Epithelial cell of prostate (primary cell): ENCODE measurements at places on chromosomes 12 and 14.

- no peak for DNase-seq
Measured at GRCh38 chr14:96509457-96510090, 7.4 kb downstream of the PAPOLA start.

DNA sequence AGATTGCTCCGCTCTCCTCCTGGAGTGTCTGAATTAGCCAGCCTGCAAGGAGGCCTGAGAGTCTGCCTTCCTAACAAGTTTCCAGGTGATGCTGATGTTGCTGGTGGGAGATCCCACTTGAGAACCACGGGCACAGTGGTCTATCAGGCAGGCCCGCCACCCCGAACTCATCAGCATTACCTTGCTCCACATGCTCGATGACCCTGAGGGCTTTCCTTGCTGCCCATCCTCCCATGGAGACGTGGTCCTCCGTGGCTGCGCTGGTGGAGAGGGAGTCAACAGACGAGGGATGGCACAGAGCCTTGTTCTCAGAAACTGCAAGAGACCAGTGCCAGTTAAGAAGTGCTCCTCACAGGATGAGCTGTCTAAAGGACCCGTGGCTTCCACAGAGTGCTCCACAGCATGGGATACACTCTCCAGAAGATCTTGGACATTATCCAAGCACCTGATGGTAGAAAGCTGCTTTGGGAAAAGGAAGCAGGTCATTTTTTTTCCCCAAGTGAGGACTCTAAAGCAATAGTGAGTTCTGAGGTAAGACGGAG is 18.3 kb downstream of the HAL start:
- DNase-seq = no peak

DNA sequence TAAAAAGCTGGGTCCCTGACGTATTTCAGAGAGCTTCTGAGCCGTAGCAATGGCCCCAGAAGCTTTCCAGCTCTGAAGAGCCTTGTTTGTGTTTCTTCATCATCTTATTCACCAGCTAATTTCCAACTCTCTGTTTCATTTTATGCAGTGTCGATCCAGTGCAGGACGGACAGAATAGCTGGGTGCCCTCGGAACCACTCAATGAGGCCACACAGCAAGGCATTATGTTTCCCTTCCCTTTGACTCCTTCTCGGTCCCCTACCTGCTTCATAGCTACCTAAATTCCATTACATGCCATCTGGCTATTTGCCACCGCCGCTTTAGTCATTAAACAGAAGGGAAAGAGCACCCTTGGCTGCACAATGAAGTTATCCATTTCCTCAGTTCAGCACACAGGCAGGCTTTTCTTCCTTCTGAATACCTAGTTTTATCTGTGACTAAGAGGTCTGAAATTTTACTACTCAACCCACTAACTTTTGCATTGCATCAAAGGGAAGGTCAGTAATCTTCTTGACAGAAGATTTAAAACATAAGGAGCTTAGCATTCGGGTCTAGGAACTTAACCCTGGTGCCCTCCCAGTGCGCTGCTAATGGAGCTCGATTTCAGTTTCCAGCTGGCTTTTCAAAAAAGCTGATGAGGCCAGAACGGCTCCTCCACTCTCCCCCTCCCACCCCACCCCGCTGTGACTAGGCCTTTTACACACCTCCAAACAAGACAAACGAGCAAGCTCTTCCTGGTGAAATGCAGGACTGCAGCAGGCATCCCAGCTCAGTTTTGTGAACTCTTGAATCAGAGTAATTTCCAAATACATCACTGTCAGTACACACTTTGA is 176.8 kb downstream of the GXYLT1 start:
- no peak for DNase-seq

GRCh38 chr14:59425322-59425935 is 39.8 kb downstream of the GPR135 start:
- DNase-seq = no peak

GRCh38 chr14:92175811-92176210 is 54.0 kb downstream of the CPSF2 start:
- DNase-seq = no peak

- no peak for DNase-seq
Measured at GRCh38 chr12:57461917-57462250, 2.3 kb downstream of the GLI1 start.

- no peak for DNase-seq
Measured at GRCh38 chr14:55245657-55246268, 25.5 kb upstream of the FBXO34 start.

DNA sequence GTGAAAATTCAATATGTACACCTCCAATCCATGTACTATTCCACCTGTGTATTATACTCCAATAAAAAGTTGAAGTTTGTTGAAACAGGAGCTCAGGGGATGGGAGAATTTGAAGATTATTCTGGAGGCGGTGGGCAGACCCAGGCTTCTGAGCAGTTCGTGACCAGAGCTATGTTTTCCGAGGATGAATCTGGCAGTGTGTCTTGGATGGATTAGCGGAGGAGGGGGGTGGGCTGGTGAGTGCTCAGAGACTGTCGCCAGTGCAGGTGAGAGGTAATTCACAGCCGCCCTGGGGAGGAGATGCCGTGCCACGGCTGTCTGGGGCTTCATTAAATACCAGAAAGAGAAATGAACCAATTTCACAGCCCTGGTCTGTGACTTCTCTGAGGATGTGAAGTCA is 283.0 kb upstream of the RTL1 start:
- no peak for DNase-seq

DNA sequence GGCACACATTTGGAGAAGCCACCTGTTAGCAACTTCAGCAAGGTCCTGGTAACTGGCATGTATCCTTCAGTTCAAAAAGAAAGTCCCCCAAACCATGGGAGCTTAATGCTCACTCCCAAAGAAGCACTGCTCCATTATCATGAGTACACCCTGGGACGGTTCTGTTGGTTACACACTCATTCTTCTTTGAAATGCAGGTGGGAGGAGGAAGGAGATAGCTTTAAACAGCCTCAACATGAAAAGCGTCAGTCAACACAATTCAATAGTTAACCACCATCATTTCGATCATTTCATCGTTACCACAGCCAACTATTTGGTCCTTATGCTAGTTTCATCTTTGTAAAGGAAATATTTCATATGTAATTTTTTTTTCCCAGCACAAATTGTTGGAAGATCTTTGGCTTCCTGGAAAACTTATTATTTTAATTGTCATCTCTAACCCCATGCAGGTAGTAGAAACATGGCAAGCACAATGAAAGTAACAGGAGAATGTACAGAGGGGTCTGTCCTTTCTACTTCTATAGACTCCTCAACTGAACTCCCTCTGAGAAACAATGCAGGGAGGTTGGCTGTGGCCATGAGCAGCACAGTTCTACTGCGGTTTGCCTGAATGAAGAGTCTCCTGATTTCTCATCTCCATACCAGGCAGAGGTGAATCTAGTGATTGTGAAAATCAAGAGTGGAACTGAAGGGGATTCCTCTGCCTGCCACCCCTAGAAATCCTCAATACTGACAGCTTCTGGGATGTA is 196.4 kb upstream of the FOXN3 start:
- DNase-seq = no peak

DNA sequence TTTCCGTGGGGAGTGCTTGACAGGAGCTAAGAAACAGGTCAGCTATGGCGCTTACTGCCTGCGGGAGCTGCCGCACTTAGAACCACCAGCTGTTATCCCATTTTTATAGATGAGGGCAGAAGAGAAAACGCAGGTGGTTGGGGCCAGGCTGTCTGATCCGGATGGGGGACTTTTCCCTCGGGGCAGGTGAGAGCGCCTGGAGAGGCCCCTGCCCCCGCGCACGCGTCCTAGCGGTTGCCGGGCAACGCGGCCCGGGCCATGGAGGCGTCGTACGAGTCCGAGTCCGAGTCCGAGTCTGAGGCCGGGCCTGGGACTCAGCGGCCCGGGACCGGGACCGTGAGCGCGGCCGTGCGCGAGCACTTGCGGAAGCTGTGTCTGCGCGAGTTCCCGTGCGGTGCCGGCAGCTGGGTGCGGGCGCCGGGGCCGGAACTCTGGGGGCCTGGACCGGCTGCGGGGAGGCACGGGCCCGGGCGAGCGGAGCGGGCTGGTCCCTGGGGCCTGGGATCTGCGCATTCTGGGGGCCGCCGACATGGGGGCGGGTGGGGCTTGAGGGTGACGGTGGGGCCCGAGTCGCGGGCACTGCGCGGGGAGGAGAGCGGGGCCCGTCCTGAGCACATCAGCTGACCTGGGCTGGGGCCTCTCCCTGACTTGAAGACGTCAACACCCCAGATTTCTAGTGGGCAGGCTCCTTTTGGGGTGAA is at the start of gene LRRC43:
LRRC43 (plus strand) TSS at position 237 of the 701 bp plus-strand sequence; CDS start at position 259, 22 bp downstream.
- no peak for DNase-seq

GRCh38 chr14:58944968-58945356 is 243.5 kb upstream of the DAAM1 start:
- no peak for DNase-seq

DNA sequence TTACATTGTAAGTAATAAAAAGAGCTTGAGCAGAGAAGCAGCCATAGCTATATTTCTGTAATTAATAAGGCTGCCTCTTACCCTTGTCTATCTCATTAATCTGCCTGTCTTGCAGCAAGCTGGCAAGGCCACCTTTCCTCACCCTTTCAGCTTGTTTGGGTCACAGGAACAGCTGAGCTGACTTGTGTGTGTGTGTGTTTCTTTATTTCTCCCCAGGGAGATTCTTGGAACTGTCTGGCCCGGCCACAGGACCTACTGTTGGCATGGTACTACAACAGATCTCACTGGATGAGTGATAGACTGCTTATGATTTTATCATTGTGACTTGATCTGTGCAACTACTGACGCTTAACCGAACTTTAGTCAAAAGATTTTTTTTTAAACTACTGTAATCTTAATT is 213.7 kb downstream of the SLC2A13 start:
- DNase-seq = no peak

GRCh38 chr14:23028799-23029198 is 5.9 kb downstream of the PSMB5 start:
- DNase-seq = no peak

- no peak for DNase-seq
Measured at GRCh38 chr12:65171073-65171472, 1.7 kb downstream of the LEMD3 start.

- no peak for DNase-seq
Measured at GRCh38 chr12:2173971-2174370, 121.2 kb downstream of the CACNA1C start.

DNA sequence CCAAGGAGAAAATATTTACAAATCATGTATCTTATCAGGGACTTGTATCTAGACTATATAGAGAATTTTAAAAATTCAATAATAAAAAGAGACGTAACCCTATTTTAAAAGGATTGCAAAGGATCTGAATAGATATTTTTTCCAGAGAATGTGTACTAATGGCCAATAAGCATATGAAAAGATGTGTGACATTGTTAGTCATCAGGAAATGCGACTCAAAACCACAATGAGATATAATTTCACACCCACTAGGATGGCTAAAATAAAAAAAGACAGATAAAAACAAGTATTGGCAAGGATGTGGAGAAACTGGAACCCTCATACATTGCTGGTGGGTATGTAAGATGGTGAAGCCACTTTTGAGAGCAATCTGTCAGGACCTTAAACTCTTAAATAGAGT is 141.9 kb upstream of the BMP4 start:
- no peak for DNase-seq

GRCh38 chr14:50714450-50715073 is 46.5 kb upstream of the SAV1 start:
- no peak for DNase-seq

DNA sequence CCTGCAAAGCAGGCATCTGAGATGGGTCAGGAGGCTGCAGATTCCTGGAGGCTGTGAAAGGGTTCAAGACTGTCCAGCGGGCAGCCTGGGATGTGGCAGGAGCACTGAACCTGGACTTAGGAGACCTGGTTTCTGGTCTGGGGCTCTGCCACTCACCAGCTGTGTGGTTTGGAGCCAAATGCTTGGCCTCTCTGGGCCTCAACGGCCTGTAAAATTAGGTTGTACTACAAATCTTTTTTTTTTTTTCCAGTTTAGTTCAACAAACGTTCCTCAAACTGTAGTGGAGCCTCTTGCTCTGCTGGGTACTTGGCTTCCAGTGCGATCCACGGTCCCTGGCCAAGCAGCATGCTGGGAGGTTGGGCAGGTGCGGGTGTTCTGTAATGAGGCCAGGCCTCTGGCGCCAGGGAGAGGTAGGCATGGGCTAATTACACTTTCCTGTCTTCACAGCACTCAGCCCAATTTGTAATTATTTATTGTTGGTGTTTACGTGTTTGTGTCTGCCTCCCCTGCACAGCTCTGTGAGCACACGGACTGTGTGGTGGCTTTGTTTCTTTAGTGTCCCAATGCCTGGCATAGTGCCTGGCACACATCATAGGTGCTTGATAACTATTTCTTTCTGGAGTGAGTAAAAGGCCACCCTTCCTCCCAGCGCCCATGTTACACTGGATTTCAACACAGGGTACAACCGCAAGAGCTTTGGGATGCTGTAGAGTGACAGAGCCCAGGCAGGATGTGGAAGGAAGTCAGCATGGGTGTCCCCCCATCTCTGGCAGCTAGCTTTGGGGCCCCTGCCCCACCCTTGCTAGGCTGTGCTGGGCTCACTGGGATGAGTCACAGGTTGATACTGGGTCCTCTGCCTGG is 5.8 kb upstream of the KRT80 start:
- no peak for DNase-seq

DNA sequence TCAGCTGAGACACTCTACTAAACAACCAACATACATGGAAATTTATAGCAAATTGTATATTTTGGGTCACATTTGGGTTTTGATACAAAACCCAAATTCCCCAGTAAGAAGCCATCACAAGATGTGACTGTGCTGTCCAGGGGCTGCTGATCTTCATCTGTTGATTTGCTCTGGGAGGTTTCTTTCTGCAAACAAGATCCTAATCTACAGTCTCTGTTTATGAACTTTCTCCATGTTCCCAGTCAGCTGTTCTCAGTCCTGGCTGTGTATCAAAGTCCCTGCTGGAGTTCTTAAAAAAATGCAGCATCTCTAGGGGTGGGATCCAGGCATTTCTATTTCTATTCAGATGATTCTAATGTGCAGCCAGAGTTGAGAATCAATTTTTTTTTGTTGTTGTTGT is 85.1 kb downstream of the ATP23 start:
- no peak for DNase-seq

DNA sequence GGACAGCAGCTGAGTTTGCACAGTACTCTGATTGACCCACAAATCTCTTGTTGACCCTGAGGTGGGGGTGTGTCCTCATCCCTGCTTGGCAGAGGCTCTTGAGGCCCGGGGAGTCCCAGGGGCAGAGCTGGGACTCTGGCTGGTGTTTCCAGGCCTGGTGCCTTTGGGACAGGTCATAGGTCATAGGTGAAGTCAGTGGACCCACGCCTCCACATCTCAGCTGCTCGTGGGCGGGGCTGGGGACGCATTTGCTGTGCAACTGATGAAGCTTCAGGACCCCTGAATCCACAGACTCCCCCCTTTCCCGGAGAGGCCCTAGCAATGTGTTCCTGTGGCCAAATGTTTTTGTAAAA is 408 bp upstream of the CACNA2D4 start:
- no peak for DNase-seq

GRCh38 chr12:132108211-132108832 is 35.8 kb downstream of the DDX51 start:
- no peak for DNase-seq

GRCh38 chr12:96241431-96241830 is 47.3 kb downstream of the ELK3 start:
- DNase-seq = no peak

DNA sequence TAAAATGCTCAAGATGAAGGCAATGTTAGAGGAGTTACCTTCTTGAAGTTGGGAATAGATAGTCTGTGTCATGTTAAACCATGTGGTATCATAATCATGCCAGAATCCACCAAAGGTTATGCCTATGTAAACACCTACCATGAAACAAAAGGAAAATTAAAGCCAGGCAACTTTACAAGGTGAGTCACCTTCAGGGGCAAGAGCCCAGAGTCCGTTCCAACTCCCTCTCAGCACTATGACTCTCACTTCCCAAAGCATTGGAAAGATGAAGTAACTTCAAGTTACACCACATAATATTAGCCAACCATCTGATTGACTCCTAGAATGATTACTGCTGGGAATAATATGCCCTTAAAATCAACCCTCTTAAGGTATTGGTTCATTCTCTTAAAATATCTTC is 38.5 kb downstream of the CATSPERB start:
- peak; percentile 83 for DNase-seq
